ENCODE measurements at places on chromosomes 2 and 18.

- no peak for DNase-seq
These were observed 139.0 kb downstream of the GULP1 start for GRCh38 chr2:188430705-188431104.

DNA sequence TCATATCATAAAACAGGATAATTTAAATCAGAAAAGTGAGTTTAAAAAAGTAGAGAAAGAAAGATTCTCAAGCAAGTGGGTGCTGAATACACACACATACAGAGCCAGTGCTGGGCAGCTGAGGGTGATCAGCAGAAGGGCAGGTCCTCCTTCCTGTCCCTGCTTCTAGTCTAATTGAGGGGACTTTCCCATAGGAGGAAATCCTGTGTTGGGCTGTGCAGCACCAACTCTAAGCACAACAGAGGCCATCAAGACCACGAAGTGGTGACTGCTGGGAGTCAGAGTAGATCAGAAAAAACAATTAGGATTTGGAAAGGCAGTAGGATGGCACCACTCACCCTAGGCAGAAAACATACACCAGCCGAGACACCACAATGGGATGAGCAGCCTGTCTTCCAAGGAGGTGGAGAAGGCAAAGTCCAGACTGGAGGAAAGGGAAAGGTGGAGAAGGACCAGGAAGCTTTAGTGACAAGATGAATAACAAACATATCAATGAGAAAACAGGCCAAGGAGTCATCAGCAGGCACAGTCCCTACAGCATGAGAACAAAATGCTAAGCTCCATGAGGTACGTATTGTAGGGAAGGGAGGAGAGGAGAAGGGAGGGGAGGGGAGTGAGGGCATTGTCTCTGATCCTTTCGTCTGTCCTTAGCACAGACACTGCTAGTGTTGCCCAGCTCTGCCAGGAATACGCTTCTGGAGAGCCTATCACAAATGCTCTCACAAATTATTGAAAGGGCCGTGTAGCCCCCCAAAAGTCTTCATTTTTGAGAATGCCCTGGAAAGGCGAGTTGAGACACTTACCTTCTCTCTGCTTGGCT lies 16.7 kb upstream of the MSGN1 start:
- no peak for DNase-seq

- no peak for DNase-seq
These were observed 95.7 kb upstream of the MCFD2 start for GRCh38 chr2:47011264-47011663.

DNA sequence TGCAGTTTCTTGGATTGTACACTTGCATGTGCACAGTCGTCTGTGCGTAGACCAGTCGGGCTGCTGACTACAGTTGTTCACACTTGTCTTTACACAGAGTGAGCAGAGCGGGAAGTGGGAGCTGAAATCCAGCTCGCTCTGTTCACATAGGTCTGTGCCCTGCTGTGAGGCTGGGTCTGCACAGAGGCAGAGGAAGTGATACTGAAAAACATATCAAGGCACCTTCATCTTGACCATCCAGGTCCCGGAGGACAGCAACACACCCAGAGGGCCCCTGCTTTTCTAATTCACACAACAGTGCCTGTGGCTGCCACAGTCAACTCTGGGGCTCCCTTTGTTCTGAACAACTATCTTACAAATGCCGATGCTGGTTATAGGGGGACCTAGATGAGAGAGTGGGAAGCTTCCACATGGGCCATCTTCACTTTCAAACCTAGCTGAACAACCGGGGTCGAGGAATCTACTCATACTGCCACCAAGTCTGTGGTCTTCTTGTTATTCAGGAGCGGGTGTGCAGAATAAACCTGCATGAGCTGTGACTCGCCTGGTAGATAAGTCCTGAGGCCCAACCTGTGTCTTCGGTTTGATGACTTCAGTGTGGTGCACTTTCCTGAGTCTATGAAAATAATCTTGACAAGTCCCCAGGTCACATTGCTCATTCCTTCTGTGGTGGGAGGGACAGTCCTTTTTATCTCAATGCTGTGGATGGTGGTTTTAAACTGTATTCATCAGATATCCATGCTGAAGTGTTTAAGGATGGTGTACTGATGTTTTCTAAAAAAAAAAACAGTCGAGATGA lies 3.5 kb upstream of the ADNP2 start:
- no peak for DNase-seq

GRCh38 chr2:180058993-180059392 lies 51.9 kb upstream of the CWC22 start:
- no peak for DNase-seq

DNA sequence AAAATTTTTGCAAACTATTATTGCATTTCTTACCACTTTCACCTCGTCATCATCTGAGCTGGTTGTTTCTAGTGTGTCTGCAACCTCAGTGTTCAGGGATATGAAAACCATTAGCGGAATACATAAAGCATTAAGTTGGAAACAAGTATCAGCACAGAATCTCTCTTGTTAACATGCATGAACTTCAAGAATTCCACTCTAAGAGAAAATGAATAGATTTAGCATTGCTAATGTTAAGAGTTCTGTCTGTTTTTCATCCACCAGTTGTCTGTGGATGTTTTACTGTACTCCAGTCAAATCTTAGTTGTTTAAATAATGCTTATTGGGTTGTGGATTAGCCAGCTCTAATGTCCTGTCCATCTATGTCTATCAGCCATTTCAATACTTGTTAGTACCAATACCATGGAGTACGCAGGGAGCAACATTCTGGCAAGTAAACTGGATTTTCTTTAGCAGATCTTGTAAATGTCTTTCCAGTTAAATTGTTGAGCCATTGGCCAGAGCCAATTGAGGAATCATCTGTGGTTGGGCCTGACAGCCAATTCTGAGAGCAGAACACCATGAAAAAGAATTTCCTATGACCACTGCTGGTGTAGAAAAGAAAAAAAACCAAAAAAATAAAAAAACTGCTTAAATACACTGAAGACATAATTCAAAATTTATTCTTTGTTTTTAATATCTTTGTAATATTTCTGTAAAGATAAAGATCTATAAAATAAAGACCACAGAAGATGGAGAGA lies 82.5 kb downstream of the SLC8A1 start:
- no peak for DNase-seq

DNA sequence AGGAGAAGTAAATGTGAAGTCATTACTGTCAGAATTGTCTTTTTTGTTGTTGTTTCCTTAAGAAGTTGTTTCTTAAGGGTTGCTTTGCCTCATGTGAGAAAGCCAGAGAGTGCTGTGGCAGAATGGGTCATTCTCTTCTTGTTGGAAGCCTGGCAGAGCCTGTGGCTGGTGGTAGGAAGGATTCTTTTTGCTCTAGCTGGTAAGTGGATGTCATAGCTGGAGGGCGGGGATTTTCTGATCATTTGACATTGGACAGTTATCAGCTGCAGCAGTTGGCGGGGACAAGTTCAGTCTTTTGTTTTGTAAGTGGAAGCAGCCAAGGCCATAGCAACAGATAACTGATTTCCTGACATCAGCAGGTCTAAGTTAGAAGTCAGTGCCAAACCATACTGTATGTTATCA lies 5.5 kb upstream of the RMDN2 start:
- DNase-seq = no peak

DNA sequence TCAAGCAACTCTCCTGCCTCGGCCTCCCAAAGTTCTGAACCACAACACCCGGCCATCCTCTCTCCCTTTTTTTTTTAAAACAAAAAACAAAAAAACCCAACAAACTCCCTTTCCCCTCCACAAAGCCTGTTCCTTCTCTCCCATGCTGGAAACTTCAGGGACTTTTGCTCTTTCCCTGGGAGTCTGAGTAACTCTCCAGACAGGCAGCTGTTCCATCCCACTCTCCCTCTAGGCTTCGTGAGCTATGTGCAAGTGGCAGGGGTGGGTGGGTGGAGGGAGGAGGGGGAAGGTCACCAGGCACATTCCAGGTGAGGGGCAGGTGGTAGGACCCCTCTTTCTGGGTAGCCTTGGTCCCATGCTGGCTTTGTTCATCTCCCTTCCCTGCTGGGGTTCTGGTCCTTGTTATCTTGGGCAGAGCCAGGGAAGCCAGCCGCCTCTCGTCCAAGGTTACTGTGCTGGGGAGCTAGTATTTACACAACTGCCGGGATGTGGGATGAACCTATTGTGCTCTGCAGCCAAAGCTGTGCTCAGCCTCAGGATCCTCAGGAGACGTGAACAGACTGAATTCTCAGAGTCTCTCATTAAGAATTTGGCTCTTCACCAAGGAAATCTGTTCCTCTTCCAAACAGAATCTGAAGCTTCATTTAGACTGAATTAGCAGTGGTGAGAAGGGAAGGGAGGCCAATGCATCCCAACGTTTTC lies 106.9 kb downstream of the LIPG start:
- DNase-seq = no peak

DNA sequence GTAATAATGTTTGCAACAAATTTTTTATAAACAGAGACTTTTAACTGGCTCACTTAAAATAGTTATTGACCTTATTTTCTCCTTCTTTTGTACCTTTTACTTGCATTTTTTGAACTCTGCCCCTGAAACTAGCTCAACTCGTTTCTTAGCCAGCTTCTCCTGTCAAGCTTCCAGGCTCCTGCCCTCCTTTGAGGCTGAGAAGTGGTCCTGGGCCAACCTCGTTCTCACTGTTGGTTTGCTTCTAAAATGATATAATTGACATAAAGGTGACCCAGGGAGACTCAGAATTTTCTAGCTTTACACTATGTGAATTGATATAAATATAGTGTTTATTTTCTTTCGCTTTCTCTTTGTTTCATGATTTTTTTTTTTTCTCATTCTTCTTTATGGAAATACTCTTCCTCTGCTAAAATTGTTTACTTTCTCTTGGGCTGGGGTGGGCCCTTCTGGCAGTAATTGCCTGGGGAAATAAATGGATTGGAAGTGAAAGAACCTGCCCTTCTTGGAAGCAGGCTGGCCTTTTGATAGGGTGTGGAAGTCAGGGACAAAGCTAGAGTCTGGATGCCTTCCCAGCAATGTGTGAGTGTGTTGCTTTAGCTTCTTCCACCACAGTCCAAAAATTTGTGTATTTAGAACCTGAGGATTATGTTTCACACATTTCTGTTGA lies 30.7 kb downstream of the GPD2 start:
- no peak for DNase-seq

- no peak for DNase-seq
These were observed 129.8 kb upstream of the LMAN1 start for GRCh38 chr18:59488899-59489298.

- no peak for DNase-seq
These were observed 77.7 kb downstream of the APOB start for GRCh38 chr2:20966061-20966595.

DNA sequence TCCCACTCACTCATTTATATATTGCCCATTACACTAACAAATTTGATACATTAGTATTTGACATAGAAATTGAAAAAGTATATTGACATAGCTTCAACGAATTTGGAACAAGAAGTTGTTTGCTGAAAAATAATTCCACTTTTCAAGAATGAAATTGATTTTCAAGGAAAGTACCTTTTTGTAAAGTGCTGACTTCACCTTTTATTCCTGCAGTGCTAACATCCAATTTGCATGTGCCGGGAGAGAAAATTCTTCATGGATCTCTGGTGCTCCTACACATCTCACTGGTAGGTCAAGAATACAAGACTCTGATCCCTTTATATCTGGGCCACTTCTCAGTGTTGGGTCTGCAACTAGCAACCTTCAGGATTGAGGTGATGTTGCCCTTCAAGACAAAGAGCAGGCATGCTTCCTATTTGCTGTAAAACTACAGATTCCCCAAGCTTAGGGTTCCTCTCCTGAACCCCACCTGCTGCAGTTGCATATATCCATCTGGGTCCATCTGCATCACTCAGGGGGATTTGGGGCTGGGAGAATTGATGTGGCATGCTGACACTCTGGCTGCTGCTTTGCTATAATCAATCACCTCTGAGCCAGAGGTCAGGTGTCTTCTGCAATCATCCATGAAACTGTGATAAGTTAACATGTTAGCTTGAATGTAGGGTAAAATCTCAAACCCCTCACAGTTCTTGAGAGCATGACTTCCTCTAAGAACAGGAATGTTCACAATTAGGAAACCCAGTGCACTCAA lies 108.4 kb upstream of the TTN start:
- DNase-seq = no peak

DNA sequence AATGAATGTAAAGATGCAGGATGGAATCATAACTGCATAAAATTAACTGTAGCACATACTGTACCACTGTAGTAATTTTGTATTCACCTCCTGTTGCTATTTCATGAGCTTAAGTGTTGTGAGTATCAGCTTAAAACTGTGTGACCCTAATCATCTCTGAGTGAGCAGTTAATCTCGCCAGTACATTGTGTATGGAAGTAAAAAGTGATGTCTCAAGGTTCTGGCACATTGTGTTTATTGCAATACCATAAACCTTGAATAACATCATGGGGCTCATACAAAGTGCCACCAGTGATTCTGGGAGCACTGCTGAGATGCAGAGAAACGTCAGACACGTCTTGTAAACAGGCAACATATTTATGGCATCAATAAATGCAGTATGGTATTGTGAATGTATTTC lies 124.5 kb downstream of the PMAIP1 start:
- DNase-seq = no peak

- DNase-seq = no peak
These were observed 82.8 kb downstream of the MEIS1 start for GRCh38 chr2:66517772-66518171.

DNA sequence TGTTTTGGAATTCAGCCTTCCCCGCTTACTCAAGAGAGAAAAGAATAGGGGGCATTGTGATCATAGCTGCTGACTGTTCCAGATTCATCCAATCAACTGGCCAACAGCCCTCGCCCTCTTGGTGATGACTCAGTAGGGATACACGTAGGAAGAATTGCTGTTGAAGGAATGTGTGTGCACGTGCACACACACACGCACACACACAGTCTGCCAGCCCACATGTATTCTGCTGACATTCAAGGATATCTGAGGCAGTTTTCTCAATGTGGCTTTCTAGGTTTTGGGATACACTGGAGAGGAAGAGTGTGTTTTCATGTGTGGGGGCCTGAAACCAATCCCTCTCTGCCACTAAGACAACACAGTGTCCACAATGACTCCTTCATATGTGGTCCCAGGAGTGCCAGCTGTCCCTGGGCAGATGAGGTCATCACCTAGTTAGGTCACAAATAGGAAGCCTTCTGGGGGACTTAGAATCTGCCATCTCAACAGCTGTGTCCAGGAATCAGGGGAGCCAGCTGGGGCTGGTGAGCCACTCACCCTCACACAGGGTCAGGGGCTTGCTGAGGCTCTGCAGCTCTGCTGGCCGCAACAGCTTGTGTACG lies 352.6 kb downstream of the SS18 start:
- DNase-seq = no peak

DNA sequence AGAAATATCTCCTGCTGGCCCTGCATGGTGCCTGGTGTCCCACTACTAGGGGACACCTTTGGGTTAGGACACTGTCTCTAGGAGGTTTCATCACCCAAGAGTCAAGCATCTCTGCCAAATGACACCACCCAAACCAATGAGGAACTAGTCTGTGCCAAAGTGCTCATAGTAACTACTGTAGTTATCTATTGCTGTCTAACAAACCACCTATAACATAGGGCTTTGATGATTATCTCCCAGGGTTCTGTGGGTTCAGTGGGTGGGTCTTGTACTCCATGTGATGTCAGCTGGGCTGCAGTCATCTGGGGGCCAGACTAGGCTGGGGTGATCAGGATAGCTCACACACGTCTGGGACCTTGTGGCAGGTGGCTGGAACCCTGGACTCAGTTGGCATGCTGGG lies 59.8 kb downstream of the EPAS1 start:
- DNase-seq = no peak

Data from CD4-positive, alpha-beta T cell treated with Interferon gamma for 1 hour (primary cell).